AG10803 (cell line): ENCODE measurements at places on chromosomes 6 and 20.

DNA sequence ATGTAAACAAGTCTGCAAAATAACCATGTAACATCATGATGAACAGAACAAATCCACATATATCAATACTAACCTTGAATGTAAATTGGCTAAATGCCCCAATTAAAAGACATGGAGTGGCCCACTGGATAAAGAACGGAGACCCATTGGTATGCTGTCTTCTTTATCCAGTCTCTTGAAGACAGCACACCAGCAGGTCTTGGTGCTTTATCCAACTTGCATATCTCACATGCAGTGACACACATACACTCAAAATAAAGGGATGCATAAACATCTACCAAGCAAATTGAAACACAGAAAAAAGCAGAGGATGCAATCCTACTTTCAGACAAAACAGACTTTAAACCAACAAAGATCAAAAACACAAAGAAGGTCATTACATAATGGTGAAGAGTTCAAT, 30.3 kb upstream of the EPB41L2 start:
- DNase-seq = no peak

GRCh38 chr6:32415521-32416019, 8.6 kb upstream of the BTNL2 start:
- peak; percentile 59 for DNase-seq

- peak; percentile 75 for DNase-seq
These were observed 148.7 kb downstream of the PRL start for GRCh38 chr6:22147921-22148776.

- peak; percentile 81 for DNase-seq
These were observed 58.1 kb downstream of the RNF217 start for GRCh38 chr6:125020385-125020784.

DNA sequence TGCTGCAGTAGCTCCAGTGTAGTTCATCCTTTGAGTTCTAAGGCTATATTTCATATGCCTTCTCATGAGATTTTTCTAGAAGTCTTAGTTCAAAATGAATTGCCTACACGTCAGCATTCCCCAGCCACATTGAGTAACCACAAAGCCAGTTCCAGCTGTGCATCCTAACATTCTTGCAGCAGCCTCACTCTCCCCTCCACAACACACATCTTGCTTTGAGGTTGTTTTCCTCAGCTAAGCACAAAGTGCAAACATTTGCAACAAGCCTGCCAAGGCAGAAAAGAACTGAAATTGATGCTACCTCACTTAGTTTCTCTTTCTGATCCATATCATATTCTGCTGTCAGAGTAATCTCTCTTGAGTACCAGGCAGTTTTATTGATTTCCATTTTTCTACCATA, 160.7 kb upstream of the KCNQ5 start:
- DNase-seq = peak; percentile 88

DNA sequence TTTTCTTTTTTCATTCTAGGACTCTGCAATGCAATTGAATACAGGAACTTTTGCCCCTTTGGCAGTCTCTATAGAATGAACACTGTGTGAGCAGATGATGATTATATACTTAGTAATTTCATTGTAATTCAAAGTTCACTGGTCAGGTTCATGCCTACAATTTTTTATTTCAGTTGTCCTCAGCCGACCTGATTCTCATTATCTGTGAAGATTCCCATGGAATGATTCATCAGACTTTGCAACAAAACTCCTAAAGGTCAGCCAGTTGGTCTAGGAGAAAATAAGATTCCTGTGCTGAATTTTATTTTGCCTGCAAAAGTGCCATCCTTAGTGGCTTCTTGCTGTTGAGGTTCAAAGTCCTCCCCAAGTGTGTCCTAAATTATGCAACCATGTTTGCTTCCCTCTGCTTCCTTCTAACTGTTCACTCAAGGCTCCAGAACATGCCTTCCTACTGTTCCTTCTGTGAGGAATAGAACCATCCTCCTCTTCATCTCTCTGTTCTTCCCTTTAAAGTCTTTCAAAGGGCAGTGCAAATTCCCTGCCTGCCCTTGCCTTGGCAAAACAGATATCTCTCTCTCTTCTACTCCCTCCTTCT, 194.2 kb upstream of the CNR1 start:
- peak; percentile 77 for DNase-seq

DNA sequence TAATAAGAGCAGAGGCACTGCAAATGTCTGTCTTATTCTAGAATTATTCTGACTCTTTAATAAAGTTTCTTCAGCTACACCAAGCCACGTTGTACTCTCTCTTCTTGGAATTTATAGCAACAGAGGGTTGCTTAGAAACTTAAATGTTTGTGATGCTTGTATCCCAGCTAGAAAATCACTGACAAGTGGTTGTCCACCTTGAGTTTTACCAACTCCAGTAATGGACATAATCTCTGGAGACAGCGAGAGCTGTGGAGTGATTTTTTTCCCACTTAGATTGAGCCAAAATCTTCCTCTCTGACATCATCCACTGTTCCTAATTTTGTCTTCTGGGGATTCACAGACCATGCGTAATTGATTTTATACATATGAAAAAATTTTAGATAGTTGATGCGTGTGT, 8.0 kb downstream of the ECT2L start:
- DNase-seq = peak; percentile 52

GRCh38 chr6:49038294-49038822, 424.7 kb downstream of the MMUT start:
- DNase-seq = no peak

DNA sequence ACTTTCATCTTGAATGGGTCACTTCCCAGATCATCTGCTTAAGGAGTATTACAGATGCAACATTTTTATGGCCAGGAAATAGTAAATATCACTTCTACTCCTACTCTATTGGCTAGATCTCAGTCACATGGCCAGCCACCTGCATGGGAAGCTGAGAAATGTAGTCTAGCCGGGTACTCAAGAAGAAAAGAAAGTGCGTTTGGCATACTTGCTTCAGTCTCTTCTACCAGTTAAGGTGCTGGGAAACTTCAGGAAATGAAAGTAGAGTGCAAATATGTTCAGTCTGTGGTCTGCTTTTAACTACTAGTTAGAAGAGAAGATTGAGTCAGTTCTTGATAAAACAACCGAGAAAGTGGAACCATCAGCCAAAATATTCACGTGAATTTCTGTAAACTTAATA, 129.2 kb downstream of the PDSS2 start:
- DNase-seq = no peak

DNA sequence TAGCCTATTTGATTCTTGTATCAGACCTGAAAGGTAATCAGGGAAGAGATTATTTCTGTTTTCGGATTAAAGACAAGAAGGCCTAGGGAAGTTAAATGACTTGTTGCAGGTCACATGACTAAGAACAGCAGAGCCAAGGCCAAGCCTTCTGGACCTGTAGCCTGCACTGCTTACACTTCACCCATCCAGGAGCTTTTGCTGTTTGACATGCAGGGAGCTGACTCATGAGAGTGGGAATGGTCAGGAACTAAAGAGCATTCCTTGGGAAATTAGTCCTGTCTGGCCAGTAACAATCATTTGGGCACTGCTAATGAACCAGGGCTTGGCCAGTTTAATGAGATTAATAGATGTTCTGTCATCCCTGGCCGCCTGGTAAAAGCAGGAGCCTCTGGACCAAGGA, 46.8 kb downstream of the EIF2S2 start:
- peak; percentile 66 for DNase-seq

DNA sequence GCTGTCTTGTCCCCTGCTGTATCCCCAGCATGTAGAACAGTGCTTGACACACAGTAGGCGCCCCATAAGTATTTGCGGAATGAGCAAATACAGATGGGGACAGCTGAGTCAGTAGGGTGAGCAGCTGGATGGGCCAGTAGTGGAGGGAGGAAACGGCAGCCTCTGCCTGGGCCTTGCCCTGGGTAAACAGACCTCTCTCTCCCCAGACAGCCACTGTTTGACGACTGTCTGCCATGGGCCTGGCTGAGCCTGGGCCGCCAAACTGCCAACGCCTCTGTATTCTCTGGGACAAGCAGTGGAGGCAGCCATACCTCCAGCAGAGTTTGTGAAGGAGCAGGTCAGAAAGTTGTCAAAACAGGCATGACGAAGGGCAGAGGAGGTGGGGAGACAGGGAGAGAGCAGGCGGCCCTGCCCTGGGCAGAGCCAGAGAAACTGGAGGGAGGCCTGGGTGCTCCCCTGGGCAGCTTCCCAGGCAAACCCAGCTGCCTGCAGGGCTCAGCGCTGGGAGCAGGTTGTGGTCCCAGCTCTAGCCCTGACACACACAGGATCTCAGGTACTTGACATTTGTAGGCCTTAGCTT, 15.2 kb downstream of the HNF4A start:
- DNase-seq = no peak

GRCh38 chr6:38679668-38680067, 23.3 kb downstream of the GLO1 start:
- DNase-seq = no peak

DNA sequence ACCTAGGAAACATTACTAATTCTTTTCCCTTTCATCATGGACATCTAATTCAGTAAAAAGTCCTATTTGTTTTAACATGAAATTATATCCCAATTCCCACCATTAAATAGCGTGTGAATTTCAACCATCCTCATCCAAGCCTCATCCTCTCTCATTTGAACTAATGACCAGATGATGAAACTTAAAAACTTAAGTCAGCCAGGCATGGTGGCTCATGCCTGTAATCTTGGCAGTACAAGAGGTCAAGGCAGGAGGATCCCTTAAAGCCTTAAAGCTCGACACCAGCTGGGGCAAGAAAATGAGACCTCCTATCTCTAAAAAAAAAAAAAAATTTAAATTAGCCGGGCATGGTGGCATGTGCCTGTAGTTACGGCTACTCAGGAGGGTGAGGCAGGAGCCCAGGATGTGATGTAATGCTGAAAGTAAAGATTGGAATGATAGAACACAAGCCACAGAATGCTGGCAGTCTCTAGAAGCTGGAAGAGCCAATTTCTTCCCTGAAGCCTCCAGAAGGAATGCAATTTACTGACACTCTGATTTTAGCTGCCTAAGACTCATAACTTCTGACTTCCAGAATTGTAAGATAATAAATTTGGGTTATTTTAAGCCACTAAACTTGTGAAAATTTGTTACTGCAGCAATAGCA, 27.1 kb upstream of the HAO1 start:
- DNase-seq = peak; percentile 92

DNA sequence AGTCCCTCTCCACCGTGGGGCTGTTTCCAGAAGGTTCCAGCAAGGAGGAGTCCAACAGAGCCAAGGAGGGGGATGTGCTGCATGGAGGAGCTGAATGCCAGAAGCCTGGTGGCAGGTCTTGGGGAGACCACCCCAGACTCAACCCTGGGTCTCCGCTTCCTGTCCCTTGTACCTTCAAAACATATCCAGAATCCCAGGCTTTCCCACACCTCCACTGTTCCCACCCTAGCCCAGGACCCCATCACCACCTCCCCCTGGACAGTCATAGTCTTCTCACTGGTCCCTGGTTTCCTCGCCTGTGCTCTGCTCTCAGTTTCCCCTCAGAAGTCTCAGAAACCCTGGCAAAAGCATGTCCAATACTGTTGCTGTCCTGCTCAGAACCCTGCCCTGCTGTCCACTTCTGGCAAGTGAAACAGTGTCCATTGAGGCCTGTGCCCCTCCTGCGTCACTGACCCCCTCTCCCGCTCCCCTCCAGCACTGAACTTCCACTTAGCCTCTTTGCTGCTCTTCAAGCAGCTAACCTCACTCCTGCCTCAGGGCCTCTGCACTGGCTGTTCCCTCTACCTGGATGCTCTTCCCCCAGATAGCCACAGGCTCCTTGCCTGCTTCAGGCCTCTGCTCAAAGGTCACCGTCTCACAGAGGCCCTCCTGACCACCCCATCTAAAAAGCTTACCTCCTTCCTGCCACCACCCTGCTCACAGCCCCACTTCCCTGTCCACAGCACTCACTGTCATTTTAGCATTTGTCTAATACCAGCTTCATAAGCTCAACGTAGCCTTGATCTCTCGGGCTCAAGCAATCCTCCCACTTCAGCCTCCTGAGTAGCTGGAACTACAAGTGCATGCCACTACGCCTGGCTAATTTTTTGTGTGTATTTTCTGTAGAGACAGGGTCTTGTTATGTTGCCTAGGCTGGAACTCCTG, 169.2 kb downstream of the GRM4 start:
- DNase-seq = no peak

DNA sequence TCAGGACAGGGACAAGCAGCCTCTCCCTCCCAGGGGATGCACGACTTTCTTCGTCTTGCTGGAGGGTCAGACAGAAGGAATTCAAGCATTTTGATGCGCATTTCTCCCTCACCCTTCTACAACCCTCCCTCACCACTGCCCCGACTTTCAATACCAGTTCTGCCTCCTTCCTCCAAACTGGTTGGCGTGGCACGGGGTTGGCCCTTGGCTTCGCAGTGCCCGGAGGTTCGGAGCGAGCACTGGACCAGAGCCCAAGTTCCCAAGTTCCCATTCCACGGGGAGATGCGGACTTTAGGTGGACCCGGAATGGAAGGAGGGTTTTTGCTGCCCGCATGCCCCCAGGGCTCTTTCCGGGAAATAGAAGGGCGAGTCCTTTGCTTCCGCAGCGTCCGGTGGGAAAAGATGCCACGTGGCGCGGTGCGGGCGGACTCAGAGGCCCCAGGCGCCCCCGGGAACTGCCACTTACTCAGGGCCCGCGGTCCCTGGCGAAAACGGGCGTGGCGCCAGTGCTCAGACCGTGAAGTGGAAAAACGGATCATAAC, 8.0 kb upstream of the LAMP5 start:
- no peak for DNase-seq

GRCh38 chr20:64102647-64103354, 4.6 kb downstream of the NPBWR2 start:
- DNase-seq = no peak

- DNase-seq = no peak
These were observed 147.5 kb upstream of the AFDN start for GRCh38 chr6:167679122-167679736.

DNA sequence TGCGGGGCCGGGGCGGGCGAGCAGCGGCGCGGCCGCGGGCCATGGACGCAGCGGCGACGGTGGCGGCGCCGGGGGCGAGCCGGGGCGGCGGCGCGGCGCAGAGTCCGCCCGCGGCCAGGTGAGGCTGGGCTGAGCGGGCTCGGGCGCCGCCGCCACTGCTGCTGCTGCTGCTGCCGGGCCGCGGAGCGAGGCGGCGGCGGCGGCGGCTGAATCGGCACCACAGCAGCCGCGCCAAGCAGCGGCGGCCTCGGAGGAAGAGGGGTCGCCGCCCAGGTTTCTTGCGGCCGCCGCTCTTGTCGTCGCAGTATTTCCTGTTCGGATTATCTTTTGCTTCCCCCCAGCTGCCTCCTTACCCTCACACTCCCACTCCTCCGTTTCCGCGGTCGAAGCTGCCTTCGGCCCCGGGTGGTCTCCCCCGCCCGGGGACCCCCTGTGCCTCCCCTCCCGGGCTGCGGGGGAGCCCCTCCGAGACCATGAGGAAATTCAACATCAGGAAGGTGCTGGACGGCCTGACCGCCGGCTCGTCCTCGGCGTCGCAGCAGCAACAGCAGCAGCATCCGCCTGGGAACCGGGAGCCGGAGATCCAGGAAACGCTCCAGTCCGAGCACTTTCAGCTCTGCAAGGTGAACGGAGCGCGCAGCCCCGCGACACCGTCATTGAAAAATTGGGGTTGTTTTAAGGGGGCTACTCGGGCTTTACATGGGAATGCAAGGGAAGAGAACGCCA, at the start of gene STXBP5:
STXBP5 (plus strand) TSS at position 358 of the 726 bp plus-strand sequence; CDS start at position 474, 116 bp downstream.
- peak; percentile 40 for DNase-seq
